ENCODE measurements at places on chromosomes 7 and 10. TPM values are rescaled to one million over a fixed set of nuclear protein-coding genes. Genes with fewer than 3 reads are reported as not detected.

DNA sequence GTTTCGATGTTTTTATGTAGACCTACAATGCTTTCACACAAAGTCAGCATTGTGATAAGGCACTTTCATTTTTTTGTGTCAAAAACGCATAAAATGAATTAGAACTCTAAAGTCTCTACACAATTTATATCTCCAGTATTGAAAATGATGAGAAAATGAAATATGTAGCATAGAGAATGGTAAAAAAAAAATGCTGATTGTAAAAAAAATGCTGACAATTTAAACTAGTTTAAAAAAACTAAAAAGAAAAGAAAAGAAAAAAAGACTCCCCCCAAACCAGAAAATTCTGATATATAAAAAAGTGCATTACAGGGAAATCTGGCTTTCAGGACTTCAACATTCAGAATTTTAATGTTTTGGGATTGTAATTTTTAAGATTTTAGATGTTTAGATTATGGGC, 148.1 kb downstream of the FZD1 start:
- H3K27me3 ChIP-seq, result no peaks in the 10 kb centered on the region
- no peak overlapping the region for H3K27ac ChIP-seq
- no peak for DNase-seq
- H3K4me1 ChIP-seq, result no peaks in the 10 kb centered on the region
- no peak overlapping the region for H3K4me3 ChIP-seq
- no peaks in the 10 kb centered on the region for H3K36me3 ChIP-seq

The DENND2A gene
- not detected for polyA plus RNA-seq

DNA sequence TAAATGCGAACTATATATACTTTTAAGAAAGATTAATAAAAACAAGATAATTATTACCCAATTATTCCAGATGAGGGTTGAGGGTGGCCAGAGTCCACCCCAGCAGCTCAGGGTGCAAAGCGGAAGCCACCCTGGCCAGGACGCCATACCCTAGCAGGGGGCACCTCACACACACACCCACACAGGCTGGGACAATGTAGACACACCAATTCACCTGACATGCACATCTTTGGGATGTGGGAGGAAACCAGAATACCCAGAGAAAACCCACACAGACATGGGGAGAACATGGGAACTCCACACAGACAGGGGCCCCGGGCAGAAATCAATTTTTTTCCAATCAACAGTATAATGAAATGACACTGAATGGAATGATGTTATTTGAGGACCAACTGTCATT, 86.0 kb downstream of the RTKN2 start:
- DNase-seq, result no peak
- no peaks in the 10 kb centered on the region for H3K36me3 ChIP-seq
- peaks cover 70% of the 10 kb centered on the region for H3K4me1 ChIP-seq
- H3K27ac ChIP-seq, result peak overlapping the region; percentile 88
- H3K27me3 ChIP-seq, result no peaks in the 10 kb centered on the region
- peak overlapping the region; percentile 33 for H3K4me3 ChIP-seq

DNA sequence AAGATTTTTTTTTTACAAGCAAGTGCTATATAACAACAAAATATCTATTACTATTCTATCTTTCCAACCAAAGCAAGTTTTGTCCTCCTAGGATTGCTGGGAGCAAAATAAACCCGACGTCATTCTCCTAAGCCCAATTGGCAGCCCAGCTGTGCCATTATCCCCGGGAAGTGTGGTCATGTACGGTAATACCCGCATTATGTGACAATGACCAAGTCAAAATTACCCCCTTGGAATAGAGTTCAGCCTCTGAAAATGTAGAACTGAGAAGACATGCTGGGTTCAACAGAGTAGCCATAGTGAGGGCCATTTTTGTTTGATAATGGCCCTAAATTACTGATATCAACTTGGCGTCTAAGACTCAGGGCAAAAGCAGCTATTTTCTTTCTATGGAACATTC, 215.5 kb downstream of the LRRTM3 start:
- DNase-seq, result no peak
- H3K27me3 ChIP-seq, result no peaks in the 10 kb centered on the region
- no peaks in the 10 kb centered on the region for H3K36me3 ChIP-seq
- no peak overlapping the region for H3K4me3 ChIP-seq
- no peaks in the 10 kb centered on the region for H3K4me1 ChIP-seq

The PDZD7 gene
- 0.78 TPM for polyA plus RNA-seq

The GUSB gene
- polyA plus RNA-seq, result 62.1 TPM

DNA sequence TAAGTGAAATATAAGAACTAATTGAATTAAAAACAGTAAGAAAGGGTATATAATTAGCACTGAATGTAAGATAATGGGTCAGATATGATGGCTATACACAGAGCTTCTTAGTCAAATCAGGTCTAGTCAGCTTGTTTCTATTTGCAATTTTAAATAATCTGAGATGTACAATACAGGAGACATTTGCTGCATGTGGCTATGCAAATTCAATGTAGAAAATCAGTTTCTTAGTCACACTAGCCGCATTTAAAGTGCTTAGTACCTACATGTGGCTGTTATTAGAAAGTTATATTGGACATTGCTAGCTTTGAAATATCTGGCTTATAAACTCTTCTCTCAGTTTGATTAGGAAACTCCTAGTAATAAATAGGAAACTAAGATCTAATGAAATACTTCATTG, 25.3 kb downstream of the CCDC7 start:
- no peak for DNase-seq
- no peak overlapping the region for H3K27ac ChIP-seq
- H3K4me3 ChIP-seq, result no peak overlapping the region
- peaks cover 43% of the 10 kb centered on the region for H3K36me3 ChIP-seq

DNA sequence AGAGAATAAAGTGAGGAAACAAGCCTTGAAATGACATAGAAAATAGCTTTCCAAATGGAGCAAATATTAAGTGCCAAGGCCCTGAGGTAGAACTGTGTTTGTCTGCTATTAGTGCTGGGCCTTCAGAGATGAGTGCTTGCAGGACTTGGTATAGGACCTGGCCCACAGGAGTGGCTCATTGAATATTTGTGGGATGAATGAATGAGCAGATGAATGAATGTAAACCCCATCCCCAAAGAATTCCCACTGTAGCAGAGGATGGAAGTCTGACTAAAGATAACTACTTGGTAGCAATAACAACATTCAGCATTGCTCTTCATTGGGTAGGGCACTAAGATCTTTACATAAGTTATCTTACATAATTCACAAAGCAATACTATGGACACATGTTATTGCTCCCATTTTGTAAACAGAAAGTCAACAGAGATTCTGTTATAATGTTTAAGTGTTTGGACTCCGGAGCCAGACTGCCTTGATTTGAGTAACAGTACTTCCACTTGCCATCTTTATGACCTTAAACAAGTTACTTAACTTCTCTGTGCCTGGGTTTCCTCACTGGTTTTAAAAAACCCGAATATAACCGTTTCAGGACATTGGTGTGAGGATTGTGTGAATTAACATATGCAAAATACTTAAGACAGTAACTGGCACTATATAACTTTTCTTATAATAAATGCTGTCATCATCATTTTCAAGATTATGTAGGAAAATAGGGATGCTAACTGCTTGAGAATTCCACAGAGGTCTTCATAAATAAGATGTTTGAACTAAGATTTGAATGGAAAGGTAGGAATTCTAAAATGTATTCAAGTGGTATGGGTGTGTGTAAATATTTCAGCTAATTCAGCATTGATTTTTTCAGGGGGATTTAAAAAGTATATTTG, 141.9 kb downstream of the PRKG1 start:
- no peak overlapping the region for H3K4me3 ChIP-seq
- DNase-seq, result no peak
- no peaks in the 10 kb centered on the region for H3K27me3 ChIP-seq

Measured in CD4-positive, CD25-positive, alpha-beta regulatory T cell (primary cell).